Suppressor macrophage (primary cell): ENCODE measurements at places on chromosomes 4 and X.
A peak's percentile ranks its signal among the peaks of the same experiment; 100 is the strongest.

DNA sequence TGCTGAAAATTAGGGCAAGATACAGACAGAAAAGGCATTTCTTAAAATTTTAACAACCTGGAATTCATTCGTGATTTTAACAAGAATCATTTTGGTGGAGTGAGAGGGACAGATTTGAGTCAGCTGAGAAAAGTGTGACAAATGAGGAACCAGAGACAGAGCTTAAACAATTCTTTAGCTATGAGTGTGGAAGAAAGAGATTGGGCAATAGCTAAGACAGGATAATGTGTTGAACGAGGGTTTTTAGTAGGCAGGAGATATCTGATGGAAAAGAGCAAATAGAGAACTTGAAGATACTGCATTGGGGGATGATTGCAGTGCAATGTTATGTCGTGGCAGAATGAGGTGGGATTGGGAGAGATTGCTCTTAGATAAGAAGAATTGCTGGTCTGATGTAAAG is 164.2 kb upstream of the SPRY1 start:
- peak; percentile 87 for DNase-seq

- no peak for DNase-seq
Observed at GRCh38 chrX:27889878-27890277, 82.1 kb downstream of the MAGEB10 start.

DNA sequence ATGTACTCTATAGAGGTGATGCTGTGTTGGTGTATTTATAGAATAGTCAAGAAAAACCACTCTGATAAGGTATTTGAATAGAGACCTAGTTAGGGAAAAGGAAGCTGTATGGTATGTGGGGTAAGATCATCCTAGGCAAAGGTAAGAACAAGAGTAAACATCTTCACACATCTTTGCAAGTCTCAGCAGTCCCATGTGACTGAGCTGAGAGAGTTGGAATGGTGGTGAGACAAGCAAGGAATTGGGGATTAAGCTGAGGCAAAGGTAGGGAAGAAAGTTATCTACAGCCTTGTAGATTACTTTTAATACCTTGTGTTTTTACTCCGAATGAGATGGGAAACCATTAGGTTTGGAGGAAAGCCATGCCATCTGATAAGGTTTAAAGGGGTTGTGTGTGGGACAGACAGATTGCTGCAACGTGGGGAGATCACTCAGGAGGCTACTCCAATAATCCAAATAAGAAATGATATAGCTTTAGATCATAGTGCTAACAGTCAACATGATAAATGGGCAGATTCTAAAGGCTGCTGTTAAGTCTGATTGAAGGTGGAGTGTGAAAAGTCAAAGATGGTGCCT is 31.7 kb upstream of the MANBA start:
- no peak for DNase-seq

DNA sequence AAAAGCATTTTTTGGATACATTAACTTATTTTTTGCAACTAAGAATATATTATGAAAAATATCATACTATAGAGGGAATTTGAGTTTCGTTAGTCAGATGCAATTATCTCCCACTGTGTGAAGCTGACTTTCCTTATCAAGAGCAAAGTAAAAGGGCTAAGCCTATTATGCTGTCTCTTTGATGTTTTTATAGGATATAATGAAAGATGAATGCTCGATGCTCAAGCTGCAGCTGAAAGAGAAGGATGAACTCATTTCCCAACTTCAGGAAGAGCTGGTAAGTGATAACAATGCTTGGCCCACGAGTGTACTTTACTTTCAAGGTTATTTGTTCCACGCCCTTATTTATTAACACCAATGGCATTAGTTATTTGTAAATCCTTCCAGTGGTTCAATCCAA is 688.4 kb downstream of the CCSER1 start:
- no peak for DNase-seq

- DNase-seq, result no peak
Observed at GRCh38 chr4:150231107-150231770, 153.0 kb downstream of the DCLK2 start.

- DNase-seq, result no peak
Observed at GRCh38 chr4:141045848-141046247, 87.4 kb downstream of the RNF150 start.

GRCh38 chr4:24164797-24165196 is 274.9 kb upstream of the PPARGC1A start:
- DNase-seq, result no peak

GRCh38 chrX:54042609-54043021 is 1.7 kb downstream of the PHF8 start:
- DNase-seq, result peak; percentile 10

DNA sequence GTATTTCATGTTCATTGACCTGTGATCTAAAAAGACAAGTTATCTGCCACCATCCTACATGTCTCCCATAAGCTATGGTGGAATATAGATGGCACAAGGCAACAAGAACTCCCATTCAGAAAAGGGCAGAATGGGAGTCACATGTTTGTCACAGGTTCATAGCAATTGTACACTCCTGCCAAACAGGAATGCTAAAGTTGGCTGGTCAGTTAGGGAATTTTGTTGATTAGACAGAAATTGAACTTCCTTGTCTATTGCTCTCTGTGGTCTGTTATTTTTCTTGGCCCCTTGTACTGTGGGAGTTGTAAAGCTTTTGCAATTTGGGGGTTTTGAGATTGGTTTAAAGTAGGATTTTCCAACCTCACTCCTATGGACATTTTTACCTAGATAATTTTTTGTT is 101.7 kb upstream of the SOD3 start:
- no peak for DNase-seq

- DNase-seq, result no peak
Observed at GRCh38 chrX:30212172-30212571, 3.2 kb upstream of the MAGEB2 start.

- DNase-seq, result no peak
Observed at GRCh38 chr4:78566834-78567499, 15.4 kb downstream of the ANXA3 start.

- DNase-seq, result no peak
Observed at GRCh38 chrX:124223524-124223923, 108.9 kb upstream of the TEX13D start.

DNA sequence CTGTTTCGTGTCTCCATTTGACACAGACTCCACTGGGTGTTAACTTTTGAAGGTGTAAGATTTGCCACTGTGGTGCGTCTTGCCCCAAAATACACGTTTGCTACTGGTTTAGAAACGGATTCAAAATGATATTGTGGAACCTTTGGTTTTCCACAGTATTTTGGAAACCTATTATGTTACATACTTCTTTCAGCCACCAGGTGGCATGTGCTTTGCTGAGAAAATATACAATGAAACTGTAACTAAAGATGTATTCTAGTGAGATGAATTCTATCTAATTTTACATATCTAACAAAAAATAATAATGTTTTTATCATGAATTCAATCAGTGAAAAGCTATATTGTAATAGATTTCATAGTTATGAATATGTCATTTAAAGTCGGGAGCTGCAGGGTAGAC is 28.4 kb upstream of the SLITRK4 start:
- peak; percentile 9 for DNase-seq

DNA sequence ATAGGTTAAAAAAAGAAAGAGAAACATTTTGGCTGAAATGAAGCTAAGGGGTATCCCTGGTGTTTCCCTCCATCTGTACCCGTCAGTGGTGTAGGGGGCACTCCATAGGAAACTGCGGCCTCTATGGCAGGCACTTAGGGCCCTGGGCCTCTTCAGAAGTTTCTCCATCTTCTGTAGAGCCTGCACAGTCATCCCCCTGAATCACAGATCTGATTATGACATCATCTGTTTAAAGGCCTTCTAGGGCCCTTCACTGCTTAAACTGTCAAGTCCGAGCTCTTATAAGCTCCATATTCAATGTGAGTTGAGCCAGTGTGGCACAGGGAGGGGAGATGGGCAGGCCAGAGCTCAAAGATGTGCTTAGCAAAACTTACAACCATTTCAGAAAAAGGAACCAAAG is 241.3 kb downstream of the NR3C2 start:
- no peak for DNase-seq

GRCh38 chrX:115560978-115561604 is at the start of gene PLS3:
PLS3 (plus strand) TSS chrX:115561174; CDS start chrX:115610251, 49,077 bp downstream.
- DNase-seq, result peak; percentile 16

GRCh38 chr4:155391932-155392331 is 15.2 kb upstream of the MAP9 start:
- DNase-seq, result no peak

DNA sequence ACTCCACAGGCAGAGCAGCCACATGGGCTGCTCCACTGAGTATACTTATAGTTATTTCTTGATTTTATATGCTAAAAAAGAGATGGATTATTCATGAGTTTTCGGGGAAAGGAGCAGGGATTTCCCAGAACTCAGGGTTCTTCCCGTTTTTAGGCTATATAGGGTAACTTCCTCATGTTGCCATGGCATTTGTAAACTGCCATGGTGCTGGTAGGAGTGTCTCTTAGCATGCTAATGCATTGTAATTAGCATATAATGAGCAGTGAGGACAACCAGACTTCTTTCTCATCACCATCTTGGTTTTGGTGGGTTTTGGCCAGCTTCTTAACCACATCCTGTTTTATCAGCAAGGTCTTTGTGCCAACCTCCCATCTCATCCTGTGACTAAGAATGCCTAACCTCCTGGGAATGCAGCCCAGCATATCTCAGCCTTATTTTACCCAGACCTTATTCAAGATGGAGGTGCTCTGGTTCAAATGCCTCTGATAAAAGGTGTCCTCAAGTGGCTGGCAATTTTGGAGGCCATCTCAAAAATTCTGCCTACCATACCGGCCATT is 213.0 kb upstream of the VEGFC start:
- DNase-seq, result peak; percentile 6

DNA sequence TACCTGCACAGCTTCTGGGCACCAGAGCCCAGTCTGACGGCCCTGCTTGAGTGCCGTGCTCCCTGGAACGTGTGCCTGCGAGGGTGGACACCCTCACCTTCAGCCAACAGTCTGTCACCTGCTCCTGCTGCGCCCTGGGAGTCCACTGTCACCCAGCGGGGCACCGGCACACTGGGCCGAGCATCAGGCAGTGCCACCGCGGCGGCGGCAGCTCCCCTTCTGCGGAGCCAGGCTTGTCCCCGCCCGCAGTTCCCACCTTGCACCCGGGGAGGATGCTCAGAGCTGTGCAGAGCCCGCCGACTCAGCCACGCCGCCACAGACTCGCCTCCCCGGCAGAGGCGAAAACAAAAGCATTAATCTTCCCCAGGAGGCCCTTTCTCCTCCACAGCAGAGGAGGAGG is 86.8 kb downstream of the ABLIM2 start:
- no peak for DNase-seq

DNA sequence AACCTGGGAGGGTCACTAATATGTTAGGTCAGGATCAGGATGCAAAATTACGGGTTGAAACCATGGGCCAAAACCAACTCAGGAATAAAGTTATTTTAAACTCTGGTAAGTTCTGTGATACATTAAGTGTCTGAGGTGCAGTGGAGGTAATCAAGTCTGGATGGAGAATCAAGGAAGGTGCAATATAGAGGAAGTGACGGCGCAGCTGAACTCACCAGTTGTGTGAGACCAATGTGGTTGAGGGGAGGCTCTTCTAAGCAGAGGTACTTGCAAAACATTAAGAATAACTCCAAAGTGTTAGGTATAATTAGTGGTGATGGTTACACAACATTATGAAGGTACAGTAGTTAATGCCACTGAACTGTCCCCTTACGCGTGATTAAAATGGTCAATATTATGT is 19.7 kb downstream of the GAB3 start:
- no peak for DNase-seq
